ENCODE measurements at places on chromosomes 2 and 18.

DNA sequence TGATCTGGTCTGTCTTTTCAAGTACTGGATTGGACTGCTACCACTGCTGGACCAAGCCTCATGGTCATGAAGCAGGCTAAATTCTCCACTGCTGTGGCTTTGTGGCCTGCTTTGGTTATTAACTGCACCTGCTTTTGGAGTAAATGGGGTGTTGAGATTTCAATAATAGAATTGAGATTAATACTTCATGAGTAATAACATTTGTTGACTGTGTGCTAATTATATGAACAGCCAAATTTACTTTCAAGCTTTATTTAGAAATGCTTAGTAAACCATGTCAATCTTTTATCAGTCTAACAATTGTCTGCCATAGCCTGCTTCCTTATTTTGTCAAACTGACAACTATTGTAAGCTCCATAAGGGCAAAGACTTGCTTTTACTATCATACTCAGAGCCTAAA, 27.4 kb upstream of the MTIF2 start:
- no peak for DNase-seq

DNA sequence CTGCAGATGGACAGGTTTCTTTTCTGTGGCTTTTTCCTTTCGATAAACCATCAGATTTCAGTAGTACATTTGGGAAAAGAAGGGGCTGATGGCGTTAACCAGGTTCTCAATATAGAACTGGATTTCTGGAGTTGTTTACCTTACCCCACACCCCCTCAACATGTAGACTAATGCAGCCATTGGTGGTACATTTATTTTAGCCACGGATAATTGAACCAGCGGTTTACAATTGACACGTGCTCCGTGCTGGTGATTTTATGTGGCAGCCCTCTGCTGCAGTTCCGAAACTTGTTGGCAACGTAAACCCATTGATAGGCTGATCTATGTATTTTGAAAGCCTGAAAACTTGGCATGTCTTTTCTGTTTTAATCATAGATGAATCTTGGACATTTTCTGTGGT, 5.4 kb downstream of the SOX11 start:
- no peak for DNase-seq

GRCh38 chr2:234606896-234607295, 110.0 kb upstream of the ARL4C start:
- DNase-seq = no peak

- peak; percentile 79 for DNase-seq
These were observed 31.7 kb downstream of the ACMSD start for GRCh38 chr2:134869946-134870736.

GRCh38 chr2:33785201-33786106, 186.4 kb upstream of the FAM98A start:
- DNase-seq = peak; percentile 3

DNA sequence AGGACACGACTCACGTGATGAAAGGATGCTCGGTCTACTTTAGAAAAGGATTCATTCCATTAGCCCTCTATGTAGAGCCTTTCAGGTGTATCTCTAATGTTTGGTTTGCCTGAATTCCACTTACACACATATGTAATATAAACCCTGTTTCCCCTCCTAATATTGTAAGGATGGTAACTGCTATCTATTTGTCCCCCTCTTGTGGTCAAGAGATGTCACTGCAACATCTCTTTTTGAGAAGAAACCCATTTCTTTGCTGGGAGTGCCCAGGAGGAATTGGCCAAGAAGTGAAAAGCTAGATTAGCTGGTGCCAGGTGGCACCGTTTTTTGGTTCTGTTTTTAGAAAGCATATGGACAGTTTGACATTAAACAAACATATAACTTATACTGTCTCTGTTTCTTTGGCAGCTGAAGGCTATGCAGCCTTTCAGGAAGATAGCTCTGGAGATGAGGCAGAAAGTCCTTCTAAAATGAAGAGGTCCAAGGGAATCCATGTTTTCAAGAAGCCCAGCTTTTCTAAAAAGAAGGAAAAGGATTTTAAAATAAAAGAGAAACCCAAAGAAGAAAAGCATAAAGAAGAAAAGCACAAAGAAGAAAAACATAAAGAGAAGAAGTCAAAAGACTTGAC, 41.2 kb downstream of the RALBP1 start:
- DNase-seq = no peak

GRCh38 chr2:99836690-99837605, 305.4 kb downstream of the AFF3 start:
- no peak for DNase-seq

DNA sequence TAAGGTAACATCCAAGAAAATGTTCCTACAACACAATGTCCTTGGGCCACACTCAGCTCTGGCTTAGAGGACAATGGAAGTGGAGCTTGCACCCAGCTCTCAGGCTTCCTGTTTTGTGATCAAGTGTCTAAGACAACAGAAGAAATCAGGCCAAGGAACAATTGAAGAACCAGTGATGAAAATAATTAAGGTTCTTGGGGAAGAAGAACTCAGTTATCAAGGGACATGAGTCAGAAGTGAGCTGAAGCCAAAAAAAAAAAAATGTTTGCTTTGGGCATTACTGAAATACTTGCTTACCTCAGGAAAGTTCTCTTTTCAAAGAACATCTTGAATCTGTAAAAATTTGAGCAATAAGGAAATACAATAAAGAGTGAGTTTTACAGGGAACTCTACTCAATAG, 299.0 kb downstream of the FBXO15 start:
- no peak for DNase-seq

DNA sequence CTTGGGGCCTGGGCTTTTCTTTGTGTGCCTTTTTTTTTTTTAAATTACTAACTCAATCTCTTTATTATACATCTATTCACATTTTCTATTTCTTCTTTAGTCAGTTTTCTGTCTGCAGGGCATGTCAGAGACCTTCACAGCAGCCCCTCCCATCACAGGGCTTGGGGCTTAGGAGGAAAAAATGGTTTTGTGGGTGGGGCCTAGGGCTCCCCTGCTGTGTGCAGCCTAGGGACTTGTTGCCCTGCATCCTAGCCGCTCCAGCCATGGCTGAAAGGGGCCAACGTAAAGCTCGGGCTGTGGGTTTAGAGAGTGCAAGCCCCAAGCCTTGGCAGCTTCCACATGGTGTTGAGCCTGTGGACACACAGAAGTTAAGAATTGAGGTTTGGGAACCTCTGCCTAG, 13.8 kb downstream of the ZSCAN30 start:
- DNase-seq = no peak

GRCh38 chr2:184004289-184004947, 593.9 kb upstream of the ZNF804A start:
- DNase-seq = no peak

DNA sequence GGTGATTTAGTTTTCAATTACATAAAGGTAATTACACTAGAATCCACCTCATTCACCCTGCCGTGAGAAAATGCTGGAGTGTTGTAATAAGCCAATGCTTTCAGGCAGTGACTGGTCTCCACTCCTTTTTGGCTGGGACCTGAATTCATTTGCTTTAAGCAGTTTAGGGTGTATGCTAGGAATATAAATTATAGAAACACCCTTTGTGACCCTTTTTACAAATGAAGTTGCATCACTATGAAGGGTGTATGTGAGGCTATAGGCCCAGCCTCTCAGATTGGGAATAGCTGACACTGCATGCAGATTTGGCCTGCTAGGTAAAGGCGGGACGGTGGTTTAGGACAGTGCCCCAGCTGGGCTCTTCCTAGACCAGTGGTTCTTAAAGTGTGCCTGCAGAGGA, 50.8 kb upstream of the NFE2L2 start:
- no peak for DNase-seq

DNA sequence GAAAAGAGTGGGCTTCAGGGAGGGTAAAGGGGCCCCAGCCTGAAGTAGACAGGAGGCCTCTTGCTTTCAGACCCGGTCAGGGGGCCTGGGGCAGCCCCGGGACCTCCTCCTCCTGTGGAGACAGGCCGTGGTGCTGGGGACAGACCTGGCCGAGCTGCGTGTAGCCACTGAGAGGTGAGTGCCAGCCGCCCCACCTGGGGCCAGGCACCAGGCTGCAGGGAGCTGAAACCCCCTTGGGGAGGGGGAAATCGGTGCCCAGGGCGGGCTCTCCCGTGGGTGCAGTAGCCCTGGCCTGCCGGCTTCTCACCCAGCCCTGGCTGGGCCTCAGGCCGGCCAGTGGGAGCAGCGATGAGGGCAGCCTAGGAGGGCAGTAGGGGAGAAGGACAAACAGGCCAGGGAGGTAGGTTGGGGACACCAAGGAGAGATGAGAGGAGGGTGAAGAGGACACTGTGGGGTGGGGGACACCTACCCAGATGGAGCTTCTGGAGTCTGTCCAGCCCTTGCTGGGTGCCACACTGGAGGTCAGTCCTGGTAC, 24.0 kb downstream of the CROCC2 start:
- no peak for DNase-seq
